Mesendoderm (in vitro differentiated cells): ENCODE measurements at places on chromosomes 3 and 15.
A peak's percentile ranks its signal among the peaks of the same experiment; 100 is the strongest.

DNA sequence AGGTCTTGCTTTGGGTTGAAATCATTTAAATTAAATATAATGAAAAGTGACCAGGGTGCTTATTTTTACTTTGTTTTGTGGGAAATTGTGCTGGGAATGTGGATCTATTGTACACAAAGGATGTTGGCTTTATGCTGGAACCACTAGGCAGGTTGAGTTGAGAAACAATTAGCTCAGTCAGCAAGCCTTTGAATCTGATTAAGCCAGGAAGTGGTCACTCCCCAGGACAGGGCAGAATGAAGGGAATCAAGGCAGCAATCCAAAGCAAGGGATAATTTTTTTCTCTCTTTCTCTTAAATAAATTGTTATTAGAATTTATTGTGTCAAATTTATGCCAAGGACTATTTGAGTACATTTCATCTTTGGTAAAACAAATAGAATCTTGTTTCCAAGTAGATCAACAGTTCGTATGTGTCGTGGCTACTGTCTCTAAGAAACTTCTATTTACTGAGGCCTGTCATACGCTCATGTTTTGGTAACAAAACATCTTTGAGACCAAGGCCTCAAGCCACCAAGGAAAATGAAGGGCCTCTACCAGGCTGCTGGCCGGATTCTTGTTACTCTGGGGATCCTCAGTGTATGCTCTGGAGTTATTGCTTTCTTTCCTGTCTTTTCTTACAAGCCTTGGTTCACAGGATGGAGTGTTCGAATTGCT is at the start of gene TMEM212:
TSS of gene TMEM212 (plus strand) at position 486 of the 655 bp plus-strand sequence. CDS start at position 521, 35 bp downstream.
- no peaks in the 10 kb centered on the region for H3K27me3 ChIP-seq
- H3K4me3 ChIP-seq, result no peak within 1 kb of the TSS
- no peaks in the 10 kb centered on the region for H3K36me3 ChIP-seq
- H3K27ac ChIP-seq, result no peak within 1 kb of the TSS
- peak; percentile 53 for DNase-seq
- no peaks in the 10 kb centered on the region for H3K4me1 ChIP-seq

GRCh38 chr3:123518892-123519485 is 65.9 kb downstream of the HACD2 start:
- no peaks in the 10 kb centered on the region for H3K36me3 ChIP-seq
- no peaks in the 10 kb centered on the region for H3K4me1 ChIP-seq
- H3K4me3 ChIP-seq, result no peak overlapping the region
- no peak for DNase-seq
- no peaks in the 10 kb centered on the region for H3K27me3 ChIP-seq
- no peak overlapping the region for H3K27ac ChIP-seq

DNA sequence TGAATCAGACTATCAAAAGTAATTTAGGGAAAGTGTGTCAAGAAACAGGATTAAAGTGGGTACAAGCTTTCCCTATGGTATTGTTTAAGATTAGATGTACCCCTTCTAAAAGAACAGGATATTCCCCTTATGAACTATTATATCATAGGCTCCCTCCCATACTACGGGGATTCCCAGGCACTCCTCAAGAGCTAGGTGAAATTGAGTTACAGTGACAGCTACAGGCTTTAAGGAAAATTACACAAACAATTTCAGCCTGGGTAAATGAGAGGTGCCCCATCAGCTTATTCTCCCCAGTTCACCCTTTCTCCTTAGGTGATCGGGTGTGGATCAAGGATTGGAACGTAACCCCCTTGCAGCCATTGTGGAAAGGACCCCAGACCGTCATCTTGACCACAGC is 240.8 kb upstream of the CNTN6 start:
- no peaks in the 10 kb centered on the region for H3K27me3 ChIP-seq
- no peak overlapping the region for H3K27ac ChIP-seq
- H3K4me1 ChIP-seq, result no peaks in the 10 kb centered on the region

GRCh38 chr3:16335333-16335732 is 70.3 kb downstream of the OXNAD1 start:
- no peaks in the 10 kb centered on the region for H3K36me3 ChIP-seq
- no peak for DNase-seq
- no peak overlapping the region for H3K27ac ChIP-seq
- H3K4me1 ChIP-seq, result no peaks in the 10 kb centered on the region
- H3K4me3 ChIP-seq, result no peak overlapping the region

GRCh38 chr3:1087066-1087560 is 5.7 kb upstream of the CNTN6 start:
- H3K4me3 ChIP-seq, result no peak overlapping the region
- no peaks in the 10 kb centered on the region for H3K4me1 ChIP-seq
- DNase-seq, result peak; percentile 56
- no peaks in the 10 kb centered on the region for H3K27me3 ChIP-seq
- H3K36me3 ChIP-seq, result no peaks in the 10 kb centered on the region
- H3K27ac ChIP-seq, result no peak overlapping the region

DNA sequence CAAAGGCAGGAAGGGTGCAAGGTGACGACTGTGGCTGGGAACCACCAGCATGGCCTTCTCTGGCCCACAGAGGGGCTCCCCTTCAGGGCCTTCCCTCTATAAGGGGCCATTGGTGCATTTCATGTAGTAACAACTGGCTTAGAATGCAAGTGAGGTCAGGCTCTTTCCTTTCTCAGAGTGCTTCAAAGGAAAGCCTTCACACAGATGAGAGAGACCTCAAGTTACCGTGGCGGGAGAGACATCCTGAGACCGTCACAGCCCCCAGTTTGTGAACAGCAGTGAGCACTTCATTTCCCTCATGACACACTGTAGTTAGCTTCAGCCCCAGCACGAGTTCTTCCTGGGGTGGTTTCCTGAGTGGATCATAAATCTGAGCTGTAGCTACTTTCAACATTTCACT is 96.6 kb upstream of the LIMD1 start:
- H3K36me3 ChIP-seq, result no peaks in the 10 kb centered on the region
- H3K4me3 ChIP-seq, result no peak overlapping the region
- H3K27me3 ChIP-seq, result no peaks in the 10 kb centered on the region
- H3K27ac ChIP-seq, result no peak overlapping the region

DNA sequence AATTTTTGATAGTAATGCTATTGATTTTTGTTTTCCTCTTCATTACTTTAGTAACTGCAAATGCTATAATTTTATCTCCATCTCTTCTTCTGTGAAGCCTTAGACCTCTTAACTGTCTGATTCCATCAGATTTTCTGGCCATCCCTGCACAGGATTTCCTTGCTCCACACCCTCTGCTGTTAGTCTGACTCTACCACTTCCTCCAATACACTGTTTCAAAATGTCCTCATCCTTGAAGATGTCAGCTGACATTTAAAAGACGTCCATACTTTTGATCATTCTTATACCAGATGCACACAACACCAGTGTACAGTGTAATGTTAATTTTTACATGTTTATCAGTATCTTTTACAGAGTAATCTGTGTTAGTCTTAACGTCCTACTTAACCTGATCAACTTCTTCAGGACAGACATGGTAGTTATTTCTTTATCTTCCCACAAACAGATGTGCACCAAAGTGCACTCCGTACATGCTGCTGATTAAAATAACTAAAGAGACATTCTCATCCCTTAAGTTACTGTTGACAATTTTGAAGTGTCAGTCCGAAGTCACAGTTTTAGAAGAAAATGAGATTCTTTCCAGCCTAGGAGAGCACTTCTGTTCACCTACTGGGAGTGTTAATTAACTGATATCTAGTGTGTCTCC is 102.4 kb upstream of the RASGRP1 start:
- H3K27me3 ChIP-seq, result peaks cover 6% of the 10 kb centered on the region
- no peaks in the 10 kb centered on the region for H3K36me3 ChIP-seq
- H3K4me1 ChIP-seq, result peaks cover 4% of the 10 kb centered on the region
- no peak overlapping the region for H3K27ac ChIP-seq
- H3K4me3 ChIP-seq, result no peak overlapping the region

- H3K27me3 ChIP-seq, result no peaks in the 10 kb centered on the region
- DNase-seq, result no peak
- H3K36me3 ChIP-seq, result no peaks in the 10 kb centered on the region
Observed at GRCh38 chr3:194231929-194232832, 96.2 kb downstream of the HES1 start.

GRCh38 chr3:171786997-171787396 is 23.3 kb downstream of the PLD1 start:
- H3K4me3 ChIP-seq, result no peak overlapping the region
- no peaks in the 10 kb centered on the region for H3K27me3 ChIP-seq
- no peaks in the 10 kb centered on the region for H3K4me1 ChIP-seq

DNA sequence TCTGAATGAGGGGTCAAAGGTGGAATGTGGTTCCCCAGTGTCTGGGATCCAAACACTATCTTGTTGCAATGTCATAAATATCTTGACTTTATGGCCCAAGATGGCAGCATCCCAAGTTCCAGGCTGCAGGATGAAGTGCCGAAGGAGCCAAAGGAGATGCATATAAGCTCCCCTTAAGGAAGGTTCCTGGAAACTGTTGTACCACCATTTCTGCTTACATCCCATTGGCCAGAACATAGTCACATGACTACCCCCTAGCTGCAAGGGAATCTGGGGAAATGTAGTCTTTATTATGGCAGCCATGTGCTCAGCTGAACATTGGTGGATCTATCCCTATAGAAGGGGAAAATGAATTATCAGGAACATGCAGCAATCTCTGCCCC is 54.3 kb downstream of the BDH1 start:
- H3K27me3 ChIP-seq, result no peaks in the 10 kb centered on the region
- no peaks in the 10 kb centered on the region for H3K4me1 ChIP-seq
- no peaks in the 10 kb centered on the region for H3K36me3 ChIP-seq
- DNase-seq, result peak; percentile 73
- no peak overlapping the region for H3K27ac ChIP-seq

DNA sequence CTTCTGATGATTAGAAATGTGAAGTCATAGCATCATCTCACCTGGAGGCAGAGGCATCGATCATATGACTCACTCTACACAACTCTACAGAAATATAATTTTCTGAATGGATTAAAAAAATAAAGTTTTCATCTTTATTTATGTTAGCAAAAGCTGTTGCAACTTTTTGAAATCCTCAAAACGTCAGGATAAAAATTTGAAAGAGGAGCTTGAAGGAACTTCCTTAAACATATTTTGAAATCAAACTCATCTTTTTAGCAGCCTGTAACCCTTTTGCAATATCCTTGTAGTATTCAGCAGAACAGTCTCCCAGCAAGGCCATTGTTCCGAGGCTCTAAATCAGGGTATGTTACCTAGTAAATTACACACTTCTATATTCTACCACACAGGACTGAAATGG is 985.4 kb downstream of the PLOD2 start:
- H3K27ac ChIP-seq, result no peak overlapping the region
- H3K4me3 ChIP-seq, result no peak overlapping the region

DNA sequence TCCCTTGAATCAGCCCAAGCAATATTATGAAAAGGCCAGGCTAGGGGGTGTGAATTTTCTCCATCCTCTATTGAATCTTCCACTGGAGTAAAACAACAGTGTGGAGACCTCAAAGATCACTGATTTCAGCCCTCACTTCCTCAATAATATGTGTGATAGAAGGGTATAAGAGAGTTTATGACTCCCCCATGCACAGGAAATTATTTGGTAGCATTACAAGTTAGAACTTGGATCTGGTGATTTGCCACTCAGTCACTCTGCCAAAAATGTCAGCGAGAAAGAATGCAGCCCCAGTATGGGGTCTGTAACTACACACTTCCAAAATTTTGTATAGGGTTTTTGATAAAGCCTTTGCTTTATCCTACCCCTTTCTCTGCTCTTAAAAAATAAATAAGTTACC is 81.0 kb upstream of the KCNMB2 start:
- H3K27ac ChIP-seq, result no peak overlapping the region
- H3K27me3 ChIP-seq, result no peaks in the 10 kb centered on the region
- H3K36me3 ChIP-seq, result no peaks in the 10 kb centered on the region
- no peak overlapping the region for H3K4me3 ChIP-seq

DNA sequence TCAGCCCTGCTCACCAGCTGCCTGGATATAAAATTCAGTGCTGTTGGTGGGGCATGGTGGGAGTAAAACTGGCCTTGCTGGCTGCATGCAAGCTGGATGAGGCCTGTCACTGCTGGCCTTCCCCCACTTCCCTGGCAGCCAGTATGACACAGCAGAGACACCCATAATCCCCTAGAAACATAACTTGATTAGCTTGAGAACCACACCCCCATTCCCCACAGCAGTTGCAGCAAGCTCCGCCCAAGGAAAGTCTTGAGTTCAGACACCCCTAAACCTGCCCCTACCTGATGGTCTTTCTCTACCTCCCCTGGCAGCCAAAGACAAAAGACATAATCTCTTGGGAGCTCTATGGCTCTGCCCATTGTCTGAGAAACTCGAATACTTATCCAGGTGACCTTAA is 405.1 kb upstream of the NECTIN3 start:
- no peak overlapping the region for H3K27ac ChIP-seq
- no peaks in the 10 kb centered on the region for H3K36me3 ChIP-seq
